ENCODE measurements at places on chromosomes 5 and 9.
A peak's percentile ranks its signal among the peaks of the same experiment; 100 is the strongest.

DNA sequence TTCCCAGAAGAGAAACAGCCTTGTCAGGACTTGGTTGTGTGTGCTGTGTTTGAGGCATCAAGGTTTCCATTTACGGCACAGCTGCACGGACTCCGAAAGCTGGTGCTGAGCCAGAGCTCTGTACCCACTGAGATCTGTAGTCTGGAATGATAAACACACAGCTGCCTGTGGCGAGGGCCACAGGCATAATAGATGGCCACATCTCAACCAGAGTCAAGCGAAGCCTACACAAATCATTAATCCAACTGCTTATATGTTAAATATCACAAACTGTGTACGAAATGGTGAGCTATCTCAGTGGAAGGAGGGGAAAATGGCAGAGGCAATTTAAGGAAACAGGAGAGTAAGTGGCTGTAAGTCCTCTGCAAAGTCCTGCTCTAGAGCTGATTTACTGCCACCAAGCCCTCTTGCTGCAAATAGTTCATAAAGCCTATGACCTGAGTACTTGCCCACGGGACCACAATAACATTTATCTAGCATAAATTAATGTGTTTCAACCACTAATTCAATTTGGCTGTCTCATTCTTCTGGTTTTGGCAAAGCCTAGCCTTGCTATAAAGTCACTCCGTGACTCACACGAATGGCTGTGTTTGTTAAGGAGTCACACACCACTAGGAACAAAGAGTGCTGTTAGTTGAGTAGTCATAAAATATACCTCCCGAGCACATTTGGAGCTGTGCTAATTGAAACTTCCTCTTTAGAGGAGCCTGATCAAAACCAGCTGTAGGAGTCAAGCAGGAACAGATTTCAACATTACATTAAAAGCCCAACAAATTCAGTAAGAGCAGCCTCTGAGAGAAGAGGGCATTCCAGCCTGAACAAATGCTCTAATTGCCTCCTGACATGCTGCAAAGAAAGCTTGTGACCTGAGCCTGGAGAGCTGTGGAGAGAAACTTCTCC is 738.6 kb upstream of the ZNF608 start:
- H3K27ac ChIP-seq, result peak overlapping the region; percentile 76
- H3K4me3 ChIP-seq, result no peak overlapping the region
- peaks cover 7% of the 10 kb centered on the region for H3K4me1 ChIP-seq
- DNase-seq, result peak; percentile 91
- H3K27me3 ChIP-seq, result no peaks in the 10 kb centered on the region
- no peaks in the 10 kb centered on the region for H3K36me3 ChIP-seq

- H3K36me3 ChIP-seq, result no peaks in the 10 kb centered on the region
- no peak overlapping the region for H3K27ac ChIP-seq
- no peak for DNase-seq
- no peaks in the 10 kb centered on the region for H3K27me3 ChIP-seq
Observed at GRCh38 chr5:96012399-96012798, 50.7 kb upstream of the ELL2 start.

DNA sequence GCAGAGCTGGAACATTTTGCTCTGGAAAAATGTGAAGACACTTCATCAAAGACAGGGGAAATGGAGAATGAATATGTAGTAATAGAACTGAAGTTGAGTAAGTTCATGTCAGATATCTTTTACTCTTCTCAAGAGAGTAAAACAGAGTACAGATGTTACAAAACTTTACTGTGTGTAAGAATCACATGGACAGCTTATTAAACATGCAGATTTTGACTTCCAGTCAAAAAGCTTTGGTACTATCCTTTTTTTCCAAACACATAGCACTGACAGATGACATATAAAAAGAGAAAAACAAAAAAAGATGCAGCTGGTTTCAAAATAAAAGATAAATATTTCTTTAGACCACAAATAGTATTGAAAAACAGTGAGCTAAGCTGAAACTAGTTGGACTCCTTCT is 115.4 kb downstream of the FBN2 start:
- H3K36me3 ChIP-seq, result no peaks in the 10 kb centered on the region
- no peaks in the 10 kb centered on the region for H3K27me3 ChIP-seq
- H3K4me3 ChIP-seq, result no peak overlapping the region
- no peak for DNase-seq
- H3K27ac ChIP-seq, result no peak overlapping the region

GRCh38 chr5:26295541-26295940 is 742.8 kb downstream of the CDH9 start:
- no peaks in the 10 kb centered on the region for H3K27me3 ChIP-seq
- no peaks in the 10 kb centered on the region for H3K36me3 ChIP-seq
- H3K27ac ChIP-seq, result no peak overlapping the region
- no peaks in the 10 kb centered on the region for H3K4me1 ChIP-seq

DNA sequence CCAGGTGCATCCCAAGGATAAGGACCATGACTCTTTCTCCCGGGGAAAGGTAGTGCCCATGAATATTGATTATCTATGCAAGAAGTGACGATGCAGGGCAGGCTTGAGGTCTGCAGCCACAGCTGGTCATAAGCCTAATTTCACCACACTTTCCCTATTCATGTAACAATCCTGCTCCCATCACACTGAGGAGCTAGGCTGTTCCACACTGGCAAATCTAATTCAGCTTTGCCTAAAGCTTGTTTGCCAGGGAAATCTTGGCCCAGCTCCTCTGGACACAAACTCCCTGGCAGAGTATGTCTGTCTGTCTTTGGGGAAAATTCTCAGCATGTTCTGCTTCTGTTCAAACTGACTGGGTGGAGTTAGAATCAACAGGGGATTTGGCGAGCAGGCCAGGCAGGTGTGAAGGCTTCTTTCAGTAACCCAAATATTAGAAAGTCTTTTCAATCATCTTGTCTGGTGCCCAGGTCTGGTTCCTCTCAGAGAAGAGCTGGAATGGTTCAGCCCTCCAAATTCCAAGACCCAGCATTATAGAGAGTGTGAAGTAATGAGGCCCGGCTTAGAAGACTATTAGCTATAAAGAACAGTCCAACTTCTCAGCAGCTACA is 88.5 kb upstream of the SPDL1 start:
- no peaks in the 10 kb centered on the region for H3K36me3 ChIP-seq
- H3K4me3 ChIP-seq, result no peak overlapping the region
- H3K4me1 ChIP-seq, result no peaks in the 10 kb centered on the region
- H3K27ac ChIP-seq, result no peak overlapping the region
- no peak for DNase-seq

- H3K4me1 ChIP-seq, result no peaks in the 10 kb centered on the region
- H3K36me3 ChIP-seq, result no peaks in the 10 kb centered on the region
- no peak overlapping the region for H3K4me3 ChIP-seq
- DNase-seq, result no peak
- no peaks in the 10 kb centered on the region for H3K27me3 ChIP-seq
Observed at GRCh38 chr9:87505869-87506678, 8.4 kb downstream of the DAPK1 start.

DNA sequence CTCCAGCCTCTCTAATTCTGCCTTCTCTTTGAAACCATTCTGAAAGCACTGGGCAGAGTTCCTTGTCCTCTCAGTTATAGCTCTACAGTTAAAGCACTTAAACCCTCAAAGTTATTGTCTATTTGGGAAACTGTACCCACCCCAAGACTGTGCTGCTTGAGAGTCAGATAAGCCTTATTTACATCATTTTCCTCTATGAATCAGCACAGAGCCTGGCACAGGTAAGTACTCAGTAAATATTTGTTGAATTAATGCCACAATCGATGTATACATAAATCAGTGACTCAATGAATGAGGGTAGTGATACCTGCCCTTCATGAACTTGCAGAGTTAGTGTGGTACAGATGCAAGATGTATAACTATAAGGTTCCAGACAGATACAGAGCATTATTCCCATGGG is 549.4 kb upstream of the KLF4 start:
- no peaks in the 10 kb centered on the region for H3K27me3 ChIP-seq
- no peak overlapping the region for H3K27ac ChIP-seq
- no peaks in the 10 kb centered on the region for H3K4me1 ChIP-seq
- H3K4me3 ChIP-seq, result no peak overlapping the region

GRCh38 chr5:87268126-87268969 is 665 bp downstream of the RASA1 start:
- no peaks in the 10 kb centered on the region for H3K4me1 ChIP-seq
- no peaks in the 10 kb centered on the region for H3K36me3 ChIP-seq
- peak; percentile 77 for DNase-seq
- H3K4me3 ChIP-seq, result peak overlapping the region; percentile 70
- H3K27ac ChIP-seq, result peak overlapping the region; percentile 84
- H3K27me3 ChIP-seq, result no peaks in the 10 kb centered on the region

DNA sequence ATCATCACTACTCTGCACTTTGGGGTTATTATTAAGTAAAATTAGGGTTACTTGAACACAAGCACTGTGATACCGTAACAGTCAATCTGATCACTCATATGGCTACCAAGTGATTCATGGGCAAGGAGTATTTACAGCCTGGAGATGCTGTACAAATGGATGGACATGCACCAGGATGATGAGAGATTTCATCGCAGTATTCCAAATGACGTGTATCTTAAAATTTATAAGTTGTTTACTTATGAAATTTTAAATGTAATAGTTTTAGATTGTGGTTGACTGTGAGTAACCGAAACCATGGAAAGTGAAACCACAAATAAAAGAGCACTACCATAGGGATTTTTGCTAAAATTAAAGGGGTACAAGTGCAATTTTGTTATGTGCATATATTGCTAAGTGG is 462.2 kb upstream of the PTGER4 start:
- no peak overlapping the region for H3K4me3 ChIP-seq
- no peak overlapping the region for H3K27ac ChIP-seq
- H3K36me3 ChIP-seq, result no peaks in the 10 kb centered on the region
- DNase-seq, result no peak
- no peaks in the 10 kb centered on the region for H3K27me3 ChIP-seq

- no peaks in the 10 kb centered on the region for H3K36me3 ChIP-seq
- no peak overlapping the region for H3K4me3 ChIP-seq
- no peak for DNase-seq
- no peak overlapping the region for H3K27ac ChIP-seq
- no peaks in the 10 kb centered on the region for H3K27me3 ChIP-seq
Observed at GRCh38 chr5:180206993-180207392, 2.0 kb downstream of the RASGEF1C start.

DNA sequence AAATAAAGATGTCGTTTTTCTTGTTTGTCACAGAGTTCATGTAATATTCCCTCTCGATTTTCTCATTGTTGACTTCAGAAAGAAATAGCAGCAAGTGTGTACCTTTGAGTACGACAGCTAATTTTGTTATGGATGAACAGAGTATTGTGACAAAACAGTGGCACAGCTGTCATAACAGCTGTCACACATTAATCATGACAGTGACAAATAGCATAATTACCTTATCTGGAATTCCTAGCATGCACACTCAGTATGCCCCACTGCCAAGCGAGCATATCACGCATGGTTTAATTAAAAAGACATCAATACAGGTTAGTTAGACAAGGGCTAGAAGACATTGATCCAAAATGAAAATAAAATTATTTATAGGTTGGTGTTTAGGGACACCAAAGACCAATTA is 375.1 kb downstream of the SPATA31D1 start:
- H3K36me3 ChIP-seq, result no peaks in the 10 kb centered on the region
- no peaks in the 10 kb centered on the region for H3K4me1 ChIP-seq
- H3K27me3 ChIP-seq, result no peaks in the 10 kb centered on the region
- no peak overlapping the region for H3K27ac ChIP-seq
- no peak overlapping the region for H3K4me3 ChIP-seq

- DNase-seq, result no peak
- no peaks in the 10 kb centered on the region for H3K4me1 ChIP-seq
- no peak overlapping the region for H3K27ac ChIP-seq
- H3K4me3 ChIP-seq, result no peak overlapping the region
- no peaks in the 10 kb centered on the region for H3K36me3 ChIP-seq
Observed at GRCh38 chr5:54007827-54008777, 302.3 kb downstream of the ARL15 start.
